ENCODE measurements at places on chromosomes 7 and 10.

DNA sequence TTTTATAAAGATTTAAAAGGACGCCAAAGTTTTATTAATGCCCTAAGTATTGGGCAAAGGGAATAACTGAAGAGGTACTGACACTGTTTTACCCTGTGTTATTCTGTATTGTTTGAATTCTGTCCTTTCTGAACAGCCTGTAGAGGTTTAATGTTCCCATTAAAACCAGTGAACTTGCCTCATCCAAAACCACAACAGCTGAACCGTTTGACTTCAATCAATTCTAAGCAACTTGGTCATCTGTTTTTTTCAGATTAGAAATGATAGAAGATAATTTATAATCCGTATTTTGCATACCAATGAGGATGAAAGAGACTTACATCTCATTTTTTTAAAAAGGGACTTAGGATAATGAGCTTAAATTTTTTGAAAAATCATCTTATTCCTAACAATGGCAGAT, 40.4 kb downstream of the HACD1 start:
- no peak for DNase-seq

DNA sequence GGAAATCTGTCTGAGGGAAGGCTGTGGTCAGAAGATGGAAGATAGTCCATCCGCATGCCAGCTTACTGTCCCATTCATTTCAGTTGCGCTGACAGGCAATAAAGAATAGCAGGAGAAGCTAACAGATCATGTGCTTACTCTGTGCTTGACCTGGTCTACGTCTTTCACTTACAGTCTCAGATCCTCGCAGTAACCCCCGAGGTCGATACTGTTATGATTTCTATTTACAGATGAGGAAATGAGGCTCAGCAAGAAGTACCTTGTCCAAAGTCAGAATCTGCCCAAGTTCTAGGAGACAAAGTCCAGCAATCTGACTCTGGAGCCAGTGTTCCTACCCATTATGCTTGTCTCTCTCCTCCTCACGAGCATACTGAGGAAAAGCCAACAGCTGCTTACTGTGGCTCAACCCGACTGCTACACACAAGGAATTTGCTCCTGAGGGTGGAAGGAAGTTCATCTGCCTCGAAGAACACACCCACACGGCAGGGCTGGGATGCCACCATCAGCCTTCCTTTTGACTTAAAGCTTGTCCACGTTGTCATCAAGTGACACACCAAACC, 74.2 kb downstream of the MINPP1 start:
- no peak for DNase-seq

- peak; percentile 64 for DNase-seq
Observed at GRCh38 chr7:1368682-1369571, 90.3 kb downstream of the MICALL2 start.

- DNase-seq, result no peak
Observed at GRCh38 chr7:148260599-148260998, 330.0 kb upstream of the C7orf33 start.

DNA sequence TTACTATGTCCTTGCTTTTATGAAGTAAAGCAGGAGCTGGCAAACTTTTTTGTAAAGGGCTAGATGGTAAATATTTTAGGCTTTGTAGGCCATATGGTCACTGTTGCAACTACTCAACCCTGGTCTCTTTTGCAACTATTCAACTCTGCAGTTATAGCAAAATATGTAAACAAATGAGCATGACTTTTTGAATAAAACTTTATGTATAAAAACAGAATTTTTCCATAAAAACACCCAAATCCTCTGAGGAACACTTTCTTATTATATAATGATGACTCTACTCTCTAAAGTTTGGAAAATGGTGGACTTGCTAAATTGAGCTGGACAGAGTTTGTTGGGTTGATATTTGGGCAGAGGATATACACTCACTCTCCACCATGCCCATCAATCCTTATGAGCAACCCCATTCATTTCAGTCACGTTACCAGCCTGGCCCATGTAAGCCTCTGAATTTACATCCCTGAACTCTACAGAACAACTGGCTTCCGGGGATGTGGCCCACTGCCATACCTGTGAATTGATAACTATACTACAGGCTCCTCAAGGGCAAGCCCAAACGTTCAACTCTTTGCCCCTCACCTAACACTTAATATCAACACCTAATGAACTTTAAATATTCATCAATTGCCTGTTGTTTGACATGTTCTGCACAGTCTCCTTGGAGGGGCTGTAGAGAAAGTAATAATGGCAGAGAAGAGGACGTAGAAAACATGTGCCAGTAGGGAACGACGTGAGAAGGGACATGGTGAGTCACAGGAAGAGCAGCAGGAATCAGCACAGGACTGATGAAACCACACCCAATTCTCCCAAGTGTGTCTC, 37.6 kb downstream of the SGMS1 start:
- no peak for DNase-seq

DNA sequence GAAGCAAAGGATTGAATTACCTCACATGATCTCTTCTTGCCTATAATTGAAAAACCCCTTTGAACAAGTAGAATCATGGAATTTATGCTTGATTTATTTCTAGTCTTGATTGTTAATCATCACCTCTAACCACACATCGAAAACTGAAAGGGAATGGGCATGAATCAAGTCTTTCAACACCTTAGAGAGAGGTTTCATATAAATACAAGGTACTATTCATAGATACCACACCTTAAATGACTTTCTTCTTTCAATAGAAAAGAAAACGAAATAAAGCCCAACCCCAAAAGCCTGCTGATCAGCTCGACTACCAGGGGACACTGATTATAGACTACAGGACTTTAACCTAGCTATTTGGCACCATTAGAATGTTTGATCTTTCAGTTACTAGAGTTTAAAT, 128.6 kb upstream of the PTPRZ1 start:
- DNase-seq, result no peak

- no peak for DNase-seq
Observed at GRCh38 chr10:96250349-96250748, 21.0 kb downstream of the BLNK start.

DNA sequence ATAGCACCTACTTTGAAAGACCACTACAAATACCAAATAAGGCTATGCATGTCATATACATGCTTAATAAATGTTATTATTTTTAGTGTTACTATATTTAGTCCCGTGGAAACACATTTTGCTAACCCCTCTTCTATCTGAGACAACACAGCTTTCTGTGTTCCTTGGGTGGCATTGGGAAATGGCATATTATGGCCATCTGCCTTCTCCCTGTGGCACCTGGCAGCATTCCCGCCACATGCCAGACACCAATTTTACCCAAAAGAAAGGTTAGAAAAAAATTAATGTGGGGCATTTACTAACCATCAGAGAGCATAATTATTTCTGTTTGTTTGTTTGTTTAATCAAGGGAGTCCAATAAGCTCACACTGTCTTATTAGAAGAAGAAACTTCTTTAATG, 168.6 kb upstream of the ETV1 start:
- DNase-seq, result peak; percentile 47

GRCh38 chr10:126179637-126180036, 208.6 kb downstream of the ADAM12 start:
- DNase-seq, result no peak

GRCh38 chr10:89426230-89426868, 12.0 kb downstream of the IFIT5 start:
- no peak for DNase-seq

GRCh38 chr10:52525761-52526160, 211.7 kb downstream of the DKK1 start:
- DNase-seq, result no peak

GRCh38 chr10:72134785-72135767, 46.7 kb upstream of the SPOCK2 start:
- no peak for DNase-seq

GRCh38 chr10:60367431-60367830, 22.2 kb downstream of the ANK3 start:
- no peak for DNase-seq

- no peak for DNase-seq
Observed at GRCh38 chr10:15620337-15620736, 99.4 kb downstream of the ITGA8 start.

GRCh38 chr10:60222047-60222446, 167.6 kb downstream of the ANK3 start:
- DNase-seq, result no peak

DNA sequence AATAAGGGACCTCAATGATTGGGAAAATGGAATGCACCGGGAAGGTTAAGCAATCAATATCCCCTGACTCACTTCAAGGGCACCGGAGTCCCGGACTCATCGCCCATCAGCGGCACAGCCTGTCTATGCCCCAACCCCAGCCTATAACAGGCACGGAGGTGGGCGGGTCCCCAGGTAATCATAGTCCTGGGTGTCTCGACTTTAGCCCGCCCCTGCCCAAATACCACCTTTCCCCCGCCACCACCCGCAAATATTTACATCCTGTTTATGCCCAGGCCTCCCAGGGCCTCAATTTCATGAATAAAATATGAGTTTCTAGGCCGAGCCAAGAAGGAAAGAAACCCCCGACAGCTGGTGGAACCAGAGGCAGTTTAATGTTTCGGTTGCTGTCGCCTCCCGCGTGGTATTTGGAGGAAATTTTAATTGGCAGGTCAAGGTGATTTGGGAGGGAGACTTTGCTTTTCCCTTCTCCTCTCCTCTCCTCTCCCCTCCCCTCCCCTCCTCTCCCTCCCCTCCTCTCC, 15.6 kb upstream of the RFC2 start:
- peak; percentile 76 for DNase-seq

DNA sequence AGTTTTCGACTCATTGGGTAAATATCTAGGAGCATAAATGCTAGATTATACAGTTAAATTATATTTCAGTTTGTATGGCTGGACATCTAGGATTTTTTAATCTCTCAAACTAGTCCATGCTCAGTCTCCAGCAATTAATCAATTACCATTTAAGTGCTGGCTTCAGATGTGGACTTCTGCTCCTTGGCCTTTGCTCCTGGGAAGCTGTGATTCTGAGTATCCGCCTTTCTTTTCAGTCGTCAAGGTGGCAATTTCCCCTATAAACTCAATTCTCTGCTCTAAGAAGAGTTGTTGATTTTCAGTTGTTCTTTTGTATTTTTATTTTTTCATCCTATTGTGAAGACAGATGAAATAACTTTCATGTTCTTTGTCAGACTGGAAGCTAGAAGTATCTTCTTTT, 23.7 kb downstream of the TFPI2 start:
- no peak for DNase-seq

DNA sequence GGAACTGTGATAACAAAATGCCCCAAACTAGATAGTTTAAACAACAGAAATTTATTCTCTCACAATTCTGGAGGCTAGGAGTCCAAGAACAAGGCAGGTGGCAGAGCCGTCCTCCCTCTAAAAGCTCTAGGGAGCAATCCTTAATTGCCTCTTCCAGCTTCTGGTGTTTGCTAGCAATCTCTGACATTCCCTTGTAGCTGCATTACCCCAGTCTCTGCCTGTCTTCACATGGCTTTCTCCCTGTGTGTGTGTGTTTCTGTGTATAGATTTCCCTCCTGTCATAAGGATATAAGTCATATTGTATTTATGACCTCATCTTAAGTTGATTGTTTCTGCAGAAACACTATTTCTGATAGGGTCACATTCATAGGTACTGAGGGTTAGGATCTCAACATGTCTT, 177.5 kb downstream of the WNT2 start:
- DNase-seq, result no peak

DNA sequence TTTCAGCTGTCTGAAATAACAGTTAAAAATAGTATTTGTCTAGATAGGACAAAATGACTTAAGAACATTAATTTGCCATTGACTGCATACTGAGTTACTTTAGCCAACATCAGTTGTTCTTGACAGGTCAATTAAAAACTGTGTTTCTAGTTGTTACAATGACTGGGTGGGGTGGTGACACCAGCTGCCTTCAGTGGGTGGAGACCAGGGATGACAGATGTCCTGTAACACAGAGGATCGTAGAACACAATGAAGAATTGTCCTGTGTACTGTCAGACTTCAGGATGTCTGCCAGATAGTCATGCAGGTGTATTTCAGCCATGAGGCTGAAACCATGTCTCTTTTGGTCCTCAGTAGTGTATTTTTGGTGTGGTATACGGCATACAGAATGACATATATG, 24.4 kb downstream of the TRUB1 start:
- no peak for DNase-seq

- DNase-seq, result no peak
Observed at GRCh38 chr7:1526271-1526754, 4.2 kb upstream of the MAFK start.

DNA sequence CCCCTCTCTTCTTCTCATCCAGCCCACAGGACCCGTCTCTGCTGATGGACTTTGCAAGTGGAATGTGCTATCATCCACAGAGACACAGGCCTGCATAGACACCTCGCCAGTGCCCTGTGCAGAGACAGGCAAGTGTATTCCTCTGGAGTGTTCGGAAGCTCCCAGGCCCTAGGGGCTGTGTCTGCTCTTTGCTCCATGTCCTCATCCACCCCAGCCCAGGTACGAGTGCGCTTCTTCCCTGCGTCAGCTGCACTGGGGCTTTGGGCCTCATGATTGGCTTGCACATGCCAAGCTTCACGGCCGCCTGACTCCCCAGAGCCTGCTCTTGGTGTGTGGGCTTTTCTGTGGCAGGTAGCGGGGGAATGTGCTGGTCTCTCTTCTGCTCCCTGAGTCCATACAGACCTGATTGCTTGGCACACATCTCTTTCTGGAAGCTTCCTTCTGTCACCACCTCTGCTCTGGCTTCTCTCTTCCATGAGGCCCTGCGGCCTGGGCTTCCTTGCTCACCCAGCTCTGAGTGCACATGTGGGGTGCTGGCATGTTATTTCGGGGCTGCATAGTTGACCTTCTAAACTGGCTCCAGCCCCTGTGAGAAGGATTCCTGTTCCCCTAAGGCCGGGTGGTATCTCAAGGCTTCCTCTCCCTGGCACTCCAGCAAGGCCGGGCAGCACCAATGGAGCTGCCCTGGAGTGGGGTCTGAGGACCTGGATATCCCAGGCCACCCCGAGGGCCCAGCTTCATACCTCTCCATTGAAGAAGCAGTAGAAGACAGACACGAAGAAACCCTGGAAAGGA, 27.8 kb downstream of the CRHR2 start:
- no peak for DNase-seq

DNA sequence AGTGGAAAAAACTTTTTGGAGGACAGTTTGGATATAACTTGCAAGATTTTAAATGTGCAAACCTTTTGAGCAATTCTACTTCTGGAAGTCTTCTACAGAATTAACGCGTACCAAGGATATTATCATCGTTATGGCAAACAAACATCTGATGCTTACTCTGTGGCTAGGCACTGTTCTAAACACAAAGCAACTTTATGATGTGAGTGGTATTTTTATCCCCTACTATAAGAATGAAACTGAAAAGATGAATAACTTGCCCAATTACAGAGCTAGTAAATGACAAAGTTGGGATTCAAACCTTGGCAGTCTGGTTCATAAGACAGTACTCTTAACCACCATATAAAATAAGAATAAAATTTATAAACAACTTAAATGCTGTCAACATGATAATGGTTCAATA, 15.8 kb downstream of the ASZ1 start:
- DNase-seq, result no peak

GRCh38 chr7:69187824-69188333, 410.4 kb upstream of the AUTS2 start:
- no peak for DNase-seq

- DNase-seq, result no peak
Observed at GRCh38 chr7:114606100-114606499, 191.5 kb downstream of the FOXP2 start.

Data from NCI-H1105 treated with DMSO at 0.1 percent for 48 hours (cell line).